ENCODE measurements at places on chromosomes 5 and 9.

GRCh38 chr9:131762356-131762932 lies 22.6 kb upstream of the RAPGEF1 start:
- no peak for DNase-seq

- DNase-seq, result no peak
These were observed 957.8 kb upstream of the TYRP1 start for GRCh38 chr9:11735391-11735790.

DNA sequence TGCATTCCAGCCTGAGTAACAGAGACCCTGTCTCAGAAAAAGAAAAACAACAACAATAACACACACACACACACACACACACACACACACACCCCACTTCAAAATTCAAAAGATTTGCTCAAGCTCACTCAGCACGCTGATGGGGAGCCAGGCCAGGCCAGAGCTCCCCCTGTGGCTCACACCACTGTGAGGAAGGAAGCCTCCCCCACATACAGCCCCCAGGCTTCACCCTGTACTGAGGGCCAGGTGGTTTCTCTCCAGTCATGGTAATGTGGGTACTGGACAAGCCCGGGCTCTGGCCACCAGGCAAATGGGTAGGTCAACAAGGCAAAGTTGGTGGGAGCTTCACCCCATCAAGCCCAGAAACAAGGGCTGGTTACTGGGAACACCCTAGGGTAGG lies 19.0 kb downstream of the ATOX1 start:
- no peak for DNase-seq

- no peak for DNase-seq
These were observed 10.5 kb upstream of the IRX2 start for GRCh38 chr5:2761921-2762488.

GRCh38 chr9:114250235-114250568 lies 72.7 kb upstream of the ORM1 start:
- DNase-seq, result no peak

DNA sequence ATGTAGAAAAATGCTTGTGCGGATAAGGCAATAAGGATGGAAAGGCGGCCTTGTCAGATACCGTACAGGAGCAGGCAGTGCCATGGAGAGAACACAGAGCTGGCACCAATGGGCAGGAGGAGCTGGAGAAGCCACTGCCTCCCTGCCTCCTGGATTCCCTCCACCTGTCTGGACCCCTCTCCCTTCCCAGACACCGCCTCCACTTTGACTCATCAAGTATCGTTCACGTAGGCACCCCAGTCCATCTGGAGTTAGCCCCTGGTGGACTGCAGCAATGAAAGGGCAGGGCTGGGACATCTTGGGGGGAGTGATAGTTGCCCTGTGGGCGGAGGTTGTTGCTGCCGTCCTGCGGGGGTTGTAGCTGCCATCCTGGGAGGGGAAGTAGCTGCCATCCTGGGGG lies 232.0 kb downstream of the ROR2 start:
- DNase-seq, result no peak

- DNase-seq, result no peak
These were observed 51.3 kb downstream of the TGFBI start for GRCh38 chr5:136080113-136080482.

- DNase-seq, result no peak
These were observed 1.1 kb upstream of the G3BP1 start for GRCh38 chr5:151770383-151771258.

GRCh38 chr9:5489630-5490490 lies 20.5 kb upstream of the PDCD1LG2 start:
- DNase-seq, result no peak

DNA sequence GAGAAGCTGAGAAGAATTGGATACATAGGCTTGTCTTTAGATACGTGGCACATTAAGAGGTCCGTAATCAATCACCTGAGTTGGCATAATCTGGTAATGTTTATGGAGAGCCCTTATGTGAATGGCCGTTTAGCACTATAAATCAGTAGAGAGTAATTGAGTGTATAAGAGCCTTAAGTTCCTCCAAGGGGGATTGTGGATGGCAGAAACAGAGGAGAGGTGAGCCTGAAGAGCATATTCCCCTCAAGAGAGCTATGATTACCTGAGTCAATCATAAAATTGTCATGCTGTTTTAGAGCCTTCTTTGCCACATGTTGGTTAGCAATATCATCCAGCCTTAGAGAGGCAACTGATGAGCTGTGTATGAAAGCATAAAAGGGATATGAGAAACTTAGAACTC lies 58.8 kb downstream of the FOCAD start:
- no peak for DNase-seq

DNA sequence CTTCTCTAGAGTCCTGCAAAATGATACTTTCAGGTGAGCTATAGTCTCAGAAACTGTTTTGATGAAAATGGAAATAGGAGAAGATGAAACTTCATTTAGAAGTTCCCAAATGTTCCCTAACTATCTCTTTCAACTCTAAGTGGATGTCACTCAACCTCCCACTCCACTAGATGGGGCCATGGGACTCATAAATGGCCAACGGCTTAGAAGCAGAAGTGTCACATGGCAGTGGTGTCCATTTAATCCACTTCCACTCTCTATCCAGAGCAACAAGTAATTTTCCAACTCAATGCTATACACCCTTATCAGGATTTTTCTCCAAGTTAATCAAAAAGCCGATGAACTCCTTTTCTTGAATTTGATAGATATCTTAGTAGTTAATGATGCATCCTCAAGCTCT lies 295.7 kb downstream of the EDIL3 start:
- no peak for DNase-seq

- DNase-seq, result no peak
These were observed 40.9 kb downstream of the VLDLR start for GRCh38 chr9:2662496-2662895.

- no peak for DNase-seq
These were observed 211.3 kb downstream of the ARHGAP26 start for GRCh38 chr5:142981475-142981874.

DNA sequence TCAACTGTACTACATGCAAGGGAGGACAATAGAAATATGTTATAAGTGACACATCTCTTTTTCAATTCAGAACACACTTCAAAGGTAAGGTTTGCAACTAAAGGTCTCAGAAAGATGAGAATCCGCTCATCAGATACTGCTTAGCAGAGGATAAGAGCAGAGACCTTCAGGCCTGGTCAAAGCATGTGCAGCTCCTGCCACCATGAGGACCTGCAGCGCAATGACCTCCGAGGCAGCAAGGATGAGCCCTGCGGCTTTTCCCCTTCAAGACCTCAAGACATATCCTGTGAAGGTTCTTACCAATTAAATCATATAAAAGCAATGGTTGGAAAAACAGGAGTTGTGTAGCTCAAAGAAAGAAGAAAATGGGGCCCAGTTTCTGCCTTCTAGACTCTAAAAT lies 135.8 kb downstream of the TRIM36 start:
- DNase-seq, result no peak

- DNase-seq, result no peak
These were observed 1.8 kb downstream of the FAM163B start for GRCh38 chr9:133607381-133607780.

- no peak for DNase-seq
These were observed 13.9 kb upstream of the BNC2 start for GRCh38 chr9:16884373-16884772.

DNA sequence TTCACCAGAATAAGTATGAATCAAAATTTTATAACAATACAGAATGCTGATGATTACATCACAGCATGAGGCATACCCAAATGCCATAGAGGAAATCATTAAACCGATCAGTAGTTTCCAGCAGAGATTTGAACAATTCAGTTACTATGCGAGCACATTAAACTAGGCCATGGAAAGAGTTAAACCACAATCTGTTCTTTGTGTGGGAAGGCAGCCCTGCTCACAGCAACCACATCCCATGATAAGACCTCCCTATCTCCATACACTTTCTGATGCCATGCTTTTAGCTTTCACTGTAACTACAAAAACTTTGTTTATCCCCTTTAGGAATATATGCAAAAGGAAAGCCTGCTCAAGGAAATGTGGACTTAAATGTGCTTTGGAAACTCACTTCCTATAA lies 4.5 kb downstream of the NFIB start:
- DNase-seq, result no peak

DNA sequence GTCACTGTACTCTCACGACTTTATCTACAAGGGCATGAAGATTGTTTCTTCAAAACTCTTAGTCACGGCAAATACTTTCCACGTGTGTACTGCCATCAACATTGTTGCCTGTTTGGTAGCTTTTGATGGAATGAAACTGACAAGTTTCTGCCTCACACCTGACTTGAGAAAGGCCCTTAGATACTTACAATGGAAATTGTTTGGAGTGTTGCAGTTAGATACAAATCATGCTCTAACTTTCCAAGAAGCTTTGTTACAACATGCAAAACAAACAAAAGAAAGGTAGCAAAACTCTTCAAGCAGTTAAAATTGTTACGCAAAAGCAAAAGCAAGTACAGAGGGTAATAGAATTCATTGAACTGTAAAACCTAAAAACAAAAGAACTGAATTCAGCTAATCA lies 91.1 kb upstream of the TLE4 start:
- DNase-seq, result no peak

DNA sequence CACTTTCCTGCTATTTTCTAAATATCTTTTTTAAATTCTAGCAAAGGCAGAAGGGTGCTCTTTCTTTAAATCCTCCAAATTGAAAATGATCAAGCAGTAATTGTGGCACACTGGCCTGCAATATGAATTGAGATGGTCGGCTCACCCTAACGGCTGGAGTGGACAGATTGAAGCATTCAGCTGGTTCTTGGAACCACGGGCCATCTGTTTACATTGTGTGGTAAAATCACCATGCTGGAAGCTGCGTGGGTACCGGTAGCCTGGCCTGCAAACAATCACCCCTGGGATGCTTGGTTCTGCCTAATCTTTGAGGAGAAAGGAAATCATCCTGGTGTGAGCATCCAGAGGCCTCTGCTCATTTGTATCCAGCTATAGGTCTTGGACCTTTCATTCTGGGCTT lies 289.3 kb downstream of the ZNF608 start:
- DNase-seq, result no peak

GRCh38 chr9:76153902-76154629 lies 240.2 kb downstream of the RFK start:
- DNase-seq, result no peak

GRCh38 chr5:139650031-139650688 lies 2.0 kb downstream of the CXXC5 start:
- DNase-seq, result no peak

DNA sequence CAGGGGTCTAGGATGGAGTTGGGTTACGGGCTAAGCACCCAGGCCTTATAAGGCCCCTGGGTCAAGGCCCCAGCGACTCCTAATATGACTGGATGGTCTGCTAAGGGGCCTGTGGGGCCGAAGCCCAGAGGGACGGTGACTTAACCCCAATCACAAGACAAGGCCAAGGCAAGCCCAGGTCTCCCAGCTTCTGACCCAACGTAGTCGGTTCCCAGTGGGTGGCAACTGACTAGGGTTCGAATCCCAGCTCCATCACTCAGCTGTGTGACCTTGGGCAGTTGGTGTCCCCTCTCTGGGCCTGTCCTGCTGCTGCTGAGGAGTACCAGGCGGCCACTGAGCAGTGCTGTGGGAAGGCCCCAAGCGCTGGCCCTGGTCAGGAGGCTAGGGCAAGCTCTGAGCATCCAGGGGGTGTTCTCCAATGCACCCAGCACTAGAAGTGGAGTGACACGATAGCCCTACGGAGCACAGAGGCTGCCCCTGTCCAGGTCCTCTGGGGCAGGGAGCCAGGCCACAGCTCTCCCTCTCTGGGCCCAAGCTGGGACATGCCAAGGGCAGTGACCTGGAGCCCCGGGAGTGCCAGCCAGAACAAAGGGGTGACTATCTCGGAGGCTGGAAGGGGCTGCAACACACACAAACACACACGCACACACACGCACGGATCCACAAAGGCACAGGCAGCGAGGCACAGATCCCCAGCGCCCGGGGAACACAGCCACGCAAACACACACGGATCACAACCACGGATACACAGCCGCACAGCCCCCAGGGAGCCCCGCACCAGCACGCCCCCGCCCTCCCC lies 512 bp downstream of the AK1 start:
- peak; percentile 65 for DNase-seq

- DNase-seq, result no peak
These were observed 4.1 kb upstream of the BBLN start for GRCh38 chr9:128155736-128156500.

- no peak for DNase-seq
These were observed 704.1 kb downstream of the PRELID2 start for GRCh38 chr5:145130996-145131395.

DNA sequence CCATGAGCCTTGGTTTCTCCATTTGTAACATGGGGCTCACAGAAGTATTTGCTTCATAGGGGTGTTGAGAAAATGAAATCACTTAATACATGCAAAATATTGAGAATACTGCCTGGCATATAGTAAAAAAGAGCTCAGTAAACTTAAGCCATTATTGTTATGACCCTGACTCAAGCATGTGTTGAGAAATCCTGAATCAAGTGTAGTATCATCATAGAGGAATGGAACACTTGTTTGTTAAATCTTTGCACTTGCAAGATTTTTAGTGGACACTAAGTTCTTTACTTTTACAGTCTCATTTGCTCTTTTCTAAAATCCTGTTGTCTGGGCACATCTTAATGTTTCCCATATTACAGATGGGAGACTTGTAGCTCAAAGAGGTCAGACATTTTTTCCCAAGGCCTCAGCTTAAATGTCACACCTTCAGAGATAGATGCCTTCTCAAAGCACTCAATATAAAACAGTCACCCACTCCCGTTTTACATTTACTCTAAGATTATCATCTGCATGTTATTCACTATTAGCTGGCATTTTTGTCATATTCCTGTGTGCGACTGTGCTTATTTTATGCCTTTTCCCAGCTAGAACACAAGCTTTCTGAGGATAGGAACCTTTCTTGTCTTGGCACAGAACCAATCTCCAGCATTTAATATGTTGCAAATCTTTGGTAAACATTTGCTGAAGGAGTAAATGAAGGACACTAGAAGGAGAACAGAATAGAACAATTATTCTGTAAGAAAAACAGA lies 250.0 kb upstream of the TNC start:
- no peak for DNase-seq

GRCh38 chr5:139482050-139482889 lies at the start of gene STING1:
Gene STING1 (minus strand): TSS chr5:139482758. CDS start chr5:139481704, 1,054 bp downstream.
- peak; percentile 97 for DNase-seq

DNA sequence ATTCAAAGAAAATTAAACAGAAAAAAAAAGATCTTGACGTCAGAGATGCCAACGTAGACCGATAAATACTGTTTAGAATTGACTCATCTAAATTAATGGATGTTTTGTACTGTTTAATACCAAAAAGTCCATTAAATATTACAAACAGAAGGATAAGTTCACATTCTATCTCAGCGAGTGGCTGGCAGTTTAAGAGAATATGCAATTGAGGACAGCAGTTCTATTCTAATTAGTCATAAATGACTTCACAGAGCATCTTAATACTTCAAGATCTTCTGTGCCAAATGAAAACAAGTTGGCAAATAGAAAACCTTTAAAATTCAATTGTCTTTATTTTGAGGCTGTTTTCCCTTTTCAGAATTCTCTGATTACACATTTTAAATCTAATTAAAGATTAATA lies 326.6 kb upstream of the NREP start:
- DNase-seq, result no peak

DNA sequence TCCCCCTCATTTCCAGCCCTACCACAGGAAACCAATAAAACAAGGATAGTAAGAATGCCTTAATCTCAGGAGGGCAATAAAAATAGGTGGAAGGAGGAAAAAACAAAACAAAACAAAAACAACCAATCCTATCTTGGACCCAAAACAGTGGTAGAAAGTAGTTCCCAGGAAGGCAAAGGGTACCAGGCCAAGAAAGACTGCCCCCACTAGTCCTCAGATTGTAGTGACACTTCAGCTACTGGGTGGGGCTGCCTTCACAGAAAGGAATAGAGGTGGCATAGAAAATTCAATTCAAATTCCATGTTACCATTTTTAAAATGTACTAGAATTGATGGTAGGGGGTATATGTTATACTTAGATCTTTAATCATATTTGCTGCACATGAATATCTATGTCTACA lies 59.3 kb downstream of the DPYSL3 start:
- no peak for DNase-seq

GRCh38 chr5:127642949-127643348 lies 5.9 kb upstream of the CTXN3 start:
- no peak for DNase-seq

Data from RWPE2 (cell line).